Activated naive CD4-positive, alpha-beta T cell treated with anti-CD3 and anti-CD28 coated beads for 36 hours (primary cell): ENCODE measurements at places on chromosomes 5 and 9. TPM values are rescaled to one million over a fixed set of nuclear protein-coding genes. Genes with fewer than 3 reads are reported as not detected.

DNA sequence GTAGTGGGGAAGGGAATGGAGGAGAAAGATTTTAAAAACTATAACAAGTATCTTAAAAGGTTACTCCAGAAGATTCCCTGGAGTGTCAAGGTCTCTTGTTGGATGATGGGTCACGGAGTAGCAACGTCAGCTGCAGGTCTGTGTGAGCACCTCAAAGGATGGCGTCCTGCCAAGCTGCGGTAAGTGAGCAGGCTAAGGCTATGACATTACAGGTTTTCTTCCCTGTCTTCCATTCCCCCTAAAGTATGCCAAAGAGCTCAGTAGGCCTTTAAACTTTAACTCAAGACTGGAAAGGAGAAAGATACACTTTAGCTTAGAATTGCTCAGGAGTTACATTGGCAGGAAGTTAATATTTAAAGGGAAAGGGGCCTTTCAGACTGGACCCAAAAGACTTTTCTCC lies 17.5 kb downstream of the SPOCK1 start:
- DNase-seq = no peak

DNA sequence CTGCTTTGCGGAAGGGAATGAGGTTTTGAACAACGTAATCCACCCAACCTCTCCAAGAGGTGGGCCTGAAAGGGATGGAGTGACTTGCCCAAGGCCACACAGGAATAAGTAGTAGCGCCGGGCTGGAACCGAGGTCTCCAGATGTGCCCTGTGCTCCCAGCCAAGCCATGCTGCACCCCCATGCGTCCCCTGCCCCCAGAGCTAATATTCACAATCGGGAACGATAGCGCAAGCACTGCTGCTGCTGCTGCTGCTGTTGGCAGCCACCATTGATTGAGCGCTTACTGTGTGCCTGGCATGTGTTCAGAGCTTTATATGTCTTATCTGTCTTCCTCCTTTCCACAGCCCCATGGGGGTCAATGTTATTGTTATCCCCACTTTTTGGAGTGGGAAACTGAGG lies 43.9 kb downstream of the AMBP start:
- DNase-seq = no peak

Gene TEX48
- total RNA-seq = not detected

DNA sequence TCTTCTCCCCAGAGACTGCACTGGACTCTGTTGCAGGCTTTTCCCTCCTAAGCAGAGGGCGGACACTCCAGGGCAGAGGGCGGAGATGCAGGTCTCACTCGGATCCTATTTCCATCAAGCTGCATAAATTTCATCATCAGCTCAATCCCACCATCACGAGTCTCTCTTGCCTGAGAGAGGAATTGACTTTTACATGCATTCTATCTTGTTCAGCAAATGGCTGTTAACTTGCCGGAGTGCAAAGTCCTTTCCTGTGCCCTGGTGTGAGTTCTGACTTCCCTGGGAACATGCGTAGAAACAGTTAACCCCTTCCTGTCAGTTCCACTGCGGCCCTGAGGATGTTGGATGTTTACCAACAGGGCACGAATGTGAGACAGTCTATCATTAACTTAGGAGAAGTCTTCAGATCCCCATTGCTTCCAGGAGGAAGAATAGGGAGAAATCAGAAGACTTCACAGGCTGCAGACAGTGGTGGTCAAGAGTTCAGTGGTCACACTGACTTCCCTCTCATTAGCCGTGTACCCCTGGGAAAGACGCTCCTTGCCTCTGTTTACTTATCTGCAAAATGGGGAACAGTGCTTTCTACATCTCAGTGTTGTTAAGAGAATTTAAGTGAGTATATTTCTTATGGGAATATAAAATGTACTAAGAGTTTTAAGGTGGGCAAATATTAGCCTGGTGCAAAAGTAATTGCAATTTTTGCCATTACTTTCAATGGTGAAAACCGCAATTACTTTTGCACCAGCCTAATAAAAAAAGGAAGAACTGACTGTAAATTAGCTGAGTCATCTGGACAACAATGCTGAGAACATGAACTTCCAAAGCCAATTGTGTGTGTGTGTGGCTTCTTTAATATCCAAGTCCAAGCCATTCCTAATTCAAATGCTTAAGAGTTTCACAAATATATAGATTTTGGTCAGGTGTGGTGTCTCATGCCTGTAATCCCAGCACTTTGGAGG lies 248.0 kb downstream of the DRD1 start:
- DNase-seq = no peak

DNA sequence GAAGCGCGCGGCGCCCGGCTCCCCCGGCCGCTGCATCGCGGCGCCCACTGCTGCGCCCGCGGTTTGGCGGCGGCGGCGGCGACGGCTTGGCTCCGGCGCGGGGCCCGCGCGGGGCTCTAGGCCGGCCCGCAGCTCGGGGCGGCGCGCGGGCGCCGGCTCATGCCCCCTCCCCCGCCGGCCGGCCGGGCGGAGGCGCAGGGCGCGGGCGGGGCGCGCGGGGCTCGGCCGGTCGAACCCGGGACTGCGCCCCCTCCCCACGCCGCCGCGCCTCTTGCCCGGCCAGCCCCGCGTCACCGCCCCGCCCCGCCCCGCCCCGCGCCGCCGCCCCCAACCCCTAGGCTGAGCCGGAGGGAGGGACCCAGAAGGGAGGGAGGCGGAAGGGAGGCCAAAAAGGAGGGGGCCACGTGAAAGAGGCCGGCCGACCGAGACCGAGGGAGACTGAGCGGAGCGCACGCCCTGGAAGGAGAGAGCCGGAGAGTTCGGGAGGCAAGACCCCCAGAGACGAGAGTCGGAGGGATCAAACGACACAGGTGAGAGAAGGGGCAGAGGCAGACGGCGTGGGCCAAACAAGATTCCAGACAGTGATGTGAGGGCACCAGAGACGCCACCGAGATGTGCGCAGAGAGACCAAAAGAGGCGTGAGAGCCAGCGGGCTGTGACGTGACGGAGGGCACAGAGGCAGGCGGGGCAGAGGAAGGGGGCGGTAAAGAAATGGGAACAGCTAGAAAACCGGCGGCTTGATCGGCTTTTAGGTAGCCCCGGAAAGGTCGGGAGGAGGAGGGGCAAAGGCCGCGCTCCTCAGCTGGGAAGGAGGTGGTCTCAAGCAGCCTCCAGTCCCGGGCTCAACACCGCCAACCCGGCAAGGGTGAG lies at the start of gene BARX1:
TSS of gene BARX1 (minus strand) at position 245 of the 870 bp plus-strand sequence. CDS start at position 36, 209 bp downstream.
- peak; percentile 41 for DNase-seq

DNA sequence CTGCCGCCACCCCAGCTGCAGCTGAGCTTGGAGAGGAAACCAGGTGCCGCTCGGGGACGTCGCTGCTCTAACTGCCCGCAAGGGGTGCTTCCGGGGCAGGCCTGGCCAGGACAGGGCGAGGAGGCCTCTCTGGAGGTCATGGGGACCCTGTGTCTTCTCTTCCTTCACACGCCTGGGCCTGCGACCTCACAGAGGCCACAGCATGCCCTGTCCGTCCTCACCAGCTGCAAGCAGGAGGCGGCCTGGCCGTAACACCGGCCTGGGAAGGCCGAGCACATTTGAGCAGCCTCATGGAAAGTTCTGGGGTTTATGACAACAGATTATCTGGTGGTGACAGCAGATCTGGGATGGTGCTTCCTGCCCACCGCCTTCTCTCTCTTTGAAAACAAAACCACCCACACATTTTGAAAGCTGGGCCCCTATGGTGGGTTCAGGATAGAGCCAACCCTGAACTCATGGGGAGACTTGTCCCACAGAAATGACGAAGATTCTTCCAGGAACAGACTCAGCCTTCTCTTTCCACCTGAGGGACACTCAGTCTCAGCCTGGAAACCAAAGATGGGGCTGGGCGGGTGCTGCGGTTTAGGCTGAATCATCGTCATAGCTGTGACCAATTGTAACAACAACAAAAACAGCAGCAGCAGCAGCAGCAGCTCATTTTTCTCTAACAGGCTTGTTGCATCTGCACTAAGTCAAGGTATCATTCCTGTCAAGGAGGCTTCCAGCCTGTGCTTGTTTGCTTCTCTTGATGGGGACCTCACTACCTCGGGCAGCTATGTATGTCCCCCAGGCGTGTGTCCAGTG lies 99.6 kb upstream of the RAPGEF1 start:
- DNase-seq = peak; percentile 48

DNA sequence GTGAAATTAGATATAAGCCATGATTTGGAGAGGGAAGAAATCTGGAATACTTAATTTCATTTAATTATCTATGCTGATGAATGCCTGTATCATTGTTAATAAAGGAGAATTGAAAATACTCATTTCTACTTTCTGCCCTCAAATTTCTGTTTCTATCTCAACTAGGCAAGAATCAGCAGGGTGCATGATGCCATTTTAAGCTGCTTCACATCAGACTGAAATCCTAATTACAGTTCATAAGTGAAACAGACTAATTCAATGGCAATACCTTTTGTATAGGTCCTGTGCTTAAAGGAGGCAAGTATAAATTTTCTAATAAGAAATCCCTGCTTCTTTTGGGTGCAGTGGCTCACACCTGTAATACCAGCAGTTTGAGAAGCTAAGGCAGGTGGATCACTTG lies 22.3 kb upstream of the TAL2 start:
- no peak for DNase-seq

DNA sequence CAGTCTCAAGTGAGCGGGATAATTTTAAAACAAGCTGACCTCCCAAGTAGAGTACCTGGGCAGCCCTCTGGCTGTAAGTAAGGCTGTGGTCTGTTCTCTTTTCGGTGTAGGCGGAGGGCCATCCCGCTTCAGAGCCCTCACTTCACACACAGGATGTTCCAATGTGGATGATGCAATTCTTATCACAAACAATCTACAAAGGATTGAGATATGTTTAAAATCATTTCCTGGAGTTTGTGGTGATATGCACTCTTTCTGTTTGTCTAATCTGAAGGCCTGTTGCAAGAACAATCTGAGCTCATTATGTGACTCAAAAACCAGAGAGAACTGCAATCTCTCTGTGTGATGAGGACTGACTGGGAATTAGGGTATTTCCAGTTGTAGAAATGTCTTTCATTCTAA lies 42.5 kb downstream of the ITGA2 start:
- DNase-seq = peak; percentile 69

Gene GGTA1
- total RNA-seq = not detected

DNA sequence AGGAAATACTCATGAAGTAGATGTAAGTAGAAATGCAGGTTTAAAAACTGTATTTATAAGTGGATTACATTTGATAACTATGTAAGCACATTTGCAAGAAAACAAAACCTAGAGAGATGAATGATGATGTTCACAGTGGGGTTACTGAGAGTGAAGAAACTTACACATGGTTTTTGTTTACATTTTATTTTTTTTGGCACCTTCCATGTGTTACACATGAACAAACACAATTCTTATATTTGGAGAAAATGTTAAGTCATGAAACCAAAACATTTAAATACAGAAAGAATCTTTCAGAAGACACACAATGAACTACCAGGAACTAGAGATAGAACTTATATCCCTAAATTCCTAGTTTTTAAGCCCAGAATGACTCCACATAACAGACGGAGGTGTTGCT lies 51.5 kb upstream of the SPATA31E1 start:
- no peak for DNase-seq

Gene COL5A1
- 0.10 TPM for total RNA-seq

Gene PTGER4
- 83.8 TPM for total RNA-seq

DNA sequence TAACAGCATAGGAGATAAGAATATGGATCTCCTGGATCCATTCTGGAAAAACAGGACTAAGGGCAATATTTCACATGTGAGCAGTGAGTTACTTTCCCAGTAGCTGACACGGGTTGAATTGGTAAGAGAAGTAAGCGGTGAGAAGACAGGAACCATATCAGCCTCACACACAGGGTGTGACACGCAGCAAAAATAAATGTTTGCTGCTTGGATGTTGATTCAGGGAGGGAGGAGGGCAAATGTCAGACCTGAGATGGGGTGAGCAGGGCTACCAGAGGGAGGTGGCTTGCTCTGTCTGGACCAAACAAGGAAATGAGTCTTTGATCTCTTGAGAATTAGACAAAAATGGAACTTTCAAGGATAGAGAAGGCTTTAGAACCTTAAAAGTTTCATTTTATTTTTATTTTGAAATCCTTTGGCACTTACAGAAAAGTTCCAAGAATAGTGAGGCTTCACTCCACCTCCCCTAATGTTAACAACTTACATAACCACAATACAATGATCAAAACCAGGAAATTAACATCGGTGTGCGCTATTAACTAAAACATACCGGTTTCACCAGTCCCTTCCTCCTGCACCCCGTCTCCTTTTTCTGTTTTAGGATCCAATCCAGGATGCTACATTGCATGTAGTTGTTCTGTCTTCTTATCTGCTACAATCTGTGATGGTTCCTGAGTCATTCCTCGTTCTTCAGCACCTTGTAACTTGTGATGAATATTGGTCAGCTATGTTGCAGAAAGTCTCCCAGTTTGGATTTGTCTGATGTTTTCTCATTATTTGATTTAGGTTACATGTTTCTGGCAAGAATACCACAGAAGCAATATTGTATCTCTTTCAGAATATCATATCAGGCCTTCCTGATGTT lies 20.5 kb upstream of the ARHGEF28 start:
- DNase-seq = no peak

- DNase-seq = peak; percentile 9
Observed at GRCh38 chr5:158852622-158853021, 247.1 kb downstream of the EBF1 start.

Gene KIF20A
- total RNA-seq = 81.9 TPM

Gene KCNV2
- not detected for total RNA-seq

- no peak for DNase-seq
Observed at GRCh38 chr5:80703747-80704146, 49.0 kb upstream of the DHFR start.

DNA sequence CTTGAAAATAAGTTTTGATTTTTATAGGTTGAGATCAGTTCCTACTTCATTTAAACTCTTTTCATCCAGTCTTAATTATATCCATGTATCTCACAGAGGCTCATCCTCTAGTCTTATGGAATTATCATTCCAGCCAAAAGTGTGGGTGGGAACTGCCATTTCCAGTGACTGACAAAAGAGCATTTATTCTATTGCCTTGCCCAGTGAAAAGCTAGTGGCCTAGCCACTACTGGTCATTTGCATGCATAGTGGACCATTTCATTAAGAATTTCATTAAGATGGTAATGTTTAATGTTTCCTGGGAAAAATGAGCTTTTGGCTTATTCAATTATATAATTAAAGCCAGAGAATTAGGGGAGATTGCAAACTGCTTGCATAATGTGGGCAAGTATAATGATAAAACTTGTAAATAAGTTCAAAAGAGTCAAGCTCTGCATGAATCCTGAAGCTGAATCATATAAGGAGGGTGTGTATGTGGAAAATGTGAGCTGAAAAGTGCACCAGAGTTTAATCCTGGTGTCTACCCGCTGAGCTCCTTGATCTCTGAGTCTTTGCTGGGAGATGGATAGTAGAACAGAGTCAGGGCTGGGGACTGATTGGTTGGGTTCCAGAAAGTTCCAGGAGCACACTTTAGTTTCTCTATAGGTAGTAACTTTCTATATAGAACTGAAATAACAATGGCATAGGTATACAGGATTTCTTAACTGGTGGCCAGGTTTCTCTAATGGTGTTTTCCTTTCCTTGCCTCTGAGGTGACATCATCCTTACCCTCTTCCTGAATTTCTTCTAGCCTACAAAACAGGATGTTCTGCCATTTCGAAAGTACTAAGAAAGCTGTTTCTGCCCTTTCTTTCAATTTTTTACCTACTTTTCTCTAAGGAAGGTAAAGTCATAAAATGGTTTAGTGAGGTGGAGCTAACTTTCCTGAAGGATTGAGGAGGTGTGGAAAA lies 78.5 kb downstream of the KIF4B start:
- no peak for DNase-seq
